Panc1 (cell line): ENCODE measurements at places on chromosomes 1 and 21.

GRCh38 chr1:173415490-173415889 is 61.6 kb upstream of the PRDX6 start:
- DNase-seq = no peak

- no peak for DNase-seq
Observed at GRCh38 chr21:39776589-39776988, 31.6 kb downstream of the IGSF5 start.

DNA sequence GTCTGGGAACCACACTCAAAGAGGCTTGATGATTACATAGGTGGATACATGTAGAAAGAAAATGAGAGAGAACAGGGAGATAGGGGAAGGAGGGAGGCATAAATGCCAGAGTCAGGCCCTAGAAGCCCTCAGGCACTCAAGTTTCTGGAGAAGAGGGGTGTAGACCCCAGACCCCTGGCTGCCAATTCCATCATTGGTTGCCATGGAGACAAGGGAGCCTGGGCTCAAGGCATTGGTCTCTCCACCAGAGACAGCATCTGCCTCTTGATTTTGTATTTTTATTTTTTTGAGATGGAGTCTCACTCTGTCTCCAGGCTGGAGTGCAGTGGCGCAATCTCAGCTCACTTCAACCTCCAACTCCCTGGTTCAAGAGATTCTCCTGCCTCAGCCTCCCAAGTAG is 114.3 kb upstream of the GRIK3 start:
- DNase-seq = no peak

- DNase-seq = no peak
Observed at GRCh38 chr1:54510715-54511270, 37.2 kb upstream of the ACOT11 start.

DNA sequence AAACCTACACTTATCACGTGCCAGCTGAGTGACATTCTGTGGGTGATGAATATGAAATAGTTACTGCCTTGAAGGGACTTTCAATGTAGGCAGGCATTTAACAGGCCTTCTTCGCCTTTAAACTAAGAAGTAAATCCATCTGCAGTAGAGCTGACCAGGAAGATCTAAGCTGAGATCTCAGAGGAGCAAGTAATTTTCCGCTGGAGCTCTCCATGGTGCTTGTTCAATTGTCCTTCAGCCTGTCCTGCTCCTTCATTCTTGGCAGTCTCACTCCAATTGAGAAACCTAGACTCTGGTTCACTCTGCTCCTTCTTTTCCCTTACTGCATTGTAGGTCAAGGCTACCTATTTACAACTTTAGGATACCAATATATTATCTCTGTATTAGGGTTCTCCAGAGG is 183.5 kb downstream of the HMCN1 start:
- no peak for DNase-seq

DNA sequence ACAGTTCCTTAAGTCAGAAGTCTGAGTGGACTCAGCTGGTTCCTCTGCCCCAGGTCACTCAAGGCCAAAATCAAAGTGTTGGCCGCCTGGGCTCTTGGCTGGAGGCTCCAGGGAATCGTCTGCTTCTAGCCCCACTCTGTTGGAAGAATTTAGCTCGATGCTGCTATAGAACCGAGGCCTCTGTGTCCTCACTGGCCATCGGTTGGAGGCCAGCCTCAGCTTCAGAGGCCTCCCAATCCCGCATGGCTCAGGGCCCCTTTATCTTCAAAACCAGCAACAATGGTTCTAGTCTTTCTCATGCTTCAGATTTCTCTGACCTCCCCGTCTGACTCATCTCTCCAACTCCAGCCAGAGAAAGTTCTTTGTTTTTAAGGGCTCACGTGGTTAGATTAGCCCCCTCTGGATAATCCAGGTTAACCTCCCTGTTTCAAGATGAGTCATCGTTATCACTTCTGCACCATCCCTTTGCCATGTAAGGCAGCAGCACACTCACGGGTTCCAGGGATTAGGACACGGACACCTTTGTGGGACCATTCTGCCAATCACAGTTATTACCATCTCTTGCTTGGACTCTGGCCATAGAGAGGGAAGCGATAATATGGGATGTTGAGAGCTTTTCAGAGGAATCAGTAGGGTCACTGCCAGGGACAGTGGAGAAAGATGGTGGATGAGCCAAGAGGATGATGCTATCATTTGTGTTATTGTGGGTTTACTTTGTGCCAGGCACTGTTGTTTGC is 13.6 kb downstream of the FHAD1 start:
- DNase-seq = no peak

- no peak for DNase-seq
Observed at GRCh38 chr1:170213596-170213995, 67.8 kb downstream of the NTMT2 start.

DNA sequence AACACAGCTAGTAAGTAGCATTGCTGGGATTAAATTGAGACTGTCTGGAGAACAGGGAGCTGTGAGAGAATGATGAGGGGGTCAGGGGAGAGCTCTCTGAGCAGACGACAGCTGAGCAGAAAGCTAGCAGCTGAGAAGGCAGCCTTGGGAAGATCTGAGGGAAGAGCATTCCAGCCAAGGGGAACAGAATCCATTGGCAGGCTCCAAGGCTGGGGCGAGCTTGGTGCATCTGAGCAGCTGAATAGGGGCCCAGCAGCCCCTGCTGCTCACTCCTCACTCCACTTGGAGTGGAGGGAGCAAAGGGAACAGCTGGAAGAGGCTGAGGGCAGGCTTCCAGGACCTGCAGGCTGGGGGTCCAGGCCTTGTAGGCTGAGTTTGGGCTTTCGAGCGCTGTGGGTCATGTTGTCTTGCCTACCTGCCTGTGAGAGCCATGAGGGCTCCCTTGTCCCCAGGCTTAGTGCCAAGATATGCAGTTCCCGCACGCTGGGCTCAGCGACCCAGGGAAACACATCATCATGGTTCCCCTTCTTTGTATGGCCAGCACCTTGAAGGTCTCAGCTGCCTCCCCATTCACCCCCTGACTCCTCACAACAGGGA is 10.5 kb downstream of the ACOT11 start:
- DNase-seq = no peak

DNA sequence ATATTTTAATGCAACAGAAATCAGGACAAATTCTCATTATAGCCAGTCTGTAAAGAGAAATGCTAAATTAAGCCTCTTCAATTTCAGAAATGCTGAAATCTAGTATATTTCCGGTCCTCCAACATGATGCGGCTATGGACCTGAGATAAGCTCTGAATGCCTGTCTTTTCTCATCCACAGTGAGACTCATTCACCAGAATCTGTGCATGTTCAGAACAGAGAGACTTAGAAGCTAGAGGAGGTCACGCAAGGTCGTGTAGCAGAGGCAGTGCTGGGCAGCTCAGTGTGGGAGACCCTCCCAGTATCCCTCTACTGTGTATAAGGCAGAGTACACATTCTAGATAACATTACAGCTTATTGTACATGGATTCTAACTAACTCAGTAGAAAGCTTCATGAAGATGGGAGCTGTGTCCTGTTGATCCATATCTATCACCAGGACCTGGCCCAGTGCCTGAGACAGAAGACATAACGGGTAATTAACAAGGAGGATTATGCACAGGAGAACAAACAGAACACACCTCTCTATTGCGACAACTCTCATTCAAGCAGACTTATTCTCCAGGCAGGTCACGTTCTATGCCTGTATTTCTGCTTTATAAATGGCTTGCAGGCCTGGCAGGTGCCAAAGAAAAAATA is 97.0 kb upstream of the COA6 start:
- no peak for DNase-seq

DNA sequence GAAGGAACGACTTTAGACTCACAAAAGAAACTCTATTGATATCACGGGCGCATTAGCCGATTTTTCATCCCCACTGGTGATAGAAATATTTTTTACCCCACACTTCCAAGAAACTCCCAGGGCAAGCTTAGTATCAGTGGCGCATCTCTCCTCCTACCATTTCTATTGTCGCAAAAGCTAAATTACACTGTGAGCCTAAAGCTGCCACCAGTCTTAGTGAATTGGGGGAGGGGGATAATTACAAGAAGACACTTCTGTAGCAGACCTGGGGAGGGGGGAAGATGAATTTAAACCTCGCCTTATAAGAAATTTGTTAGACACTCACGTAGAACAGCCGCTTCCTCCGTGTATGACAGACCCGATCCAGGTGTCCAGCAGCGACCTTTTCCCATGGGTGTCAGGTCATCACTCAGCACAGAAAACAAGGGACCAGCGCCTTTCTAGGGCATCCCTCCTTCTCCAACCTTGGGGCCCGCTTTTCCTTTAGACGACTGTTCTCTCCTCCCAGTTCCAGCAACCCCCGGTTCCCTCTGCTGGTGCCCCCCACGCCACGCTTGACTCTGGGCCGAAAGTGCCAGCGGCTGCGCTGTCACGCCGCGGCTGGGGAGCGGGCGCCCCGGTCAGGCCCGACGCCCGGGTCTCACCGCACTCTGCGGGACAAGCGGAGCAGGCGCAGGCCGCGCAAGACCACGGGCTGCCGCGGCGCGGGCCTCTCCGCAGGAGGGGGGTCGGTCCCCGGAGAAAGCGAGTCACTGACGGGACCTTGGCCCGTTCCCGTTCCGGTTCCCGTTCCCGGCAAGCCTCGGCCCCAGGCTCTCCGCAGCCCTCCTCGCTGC is 821 bp downstream of the PHC2 start:
- DNase-seq = no peak

DNA sequence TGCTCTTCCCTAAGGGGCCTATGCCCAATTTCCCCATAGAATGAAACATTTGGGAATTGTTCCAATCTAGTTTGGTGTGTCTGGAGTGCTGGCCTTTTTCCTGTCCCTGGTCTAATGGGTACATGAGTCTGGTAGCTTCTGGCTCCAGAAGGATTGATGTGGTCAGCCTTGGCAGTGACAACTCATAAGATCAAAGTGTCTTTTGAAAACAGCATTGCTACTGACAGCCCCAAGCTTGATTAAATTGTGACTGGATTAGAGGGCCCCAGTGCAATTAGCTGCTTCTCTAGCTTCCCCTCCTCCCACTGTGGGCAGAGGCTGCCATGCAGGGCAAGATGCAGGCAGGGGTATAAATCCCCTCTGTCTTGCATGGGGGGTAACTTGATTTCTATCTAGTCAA is 130.9 kb downstream of the UCK2 start:
- no peak for DNase-seq

- no peak for DNase-seq
Observed at GRCh38 chr1:78440381-78440793, 50.4 kb upstream of the PTGFR start.

DNA sequence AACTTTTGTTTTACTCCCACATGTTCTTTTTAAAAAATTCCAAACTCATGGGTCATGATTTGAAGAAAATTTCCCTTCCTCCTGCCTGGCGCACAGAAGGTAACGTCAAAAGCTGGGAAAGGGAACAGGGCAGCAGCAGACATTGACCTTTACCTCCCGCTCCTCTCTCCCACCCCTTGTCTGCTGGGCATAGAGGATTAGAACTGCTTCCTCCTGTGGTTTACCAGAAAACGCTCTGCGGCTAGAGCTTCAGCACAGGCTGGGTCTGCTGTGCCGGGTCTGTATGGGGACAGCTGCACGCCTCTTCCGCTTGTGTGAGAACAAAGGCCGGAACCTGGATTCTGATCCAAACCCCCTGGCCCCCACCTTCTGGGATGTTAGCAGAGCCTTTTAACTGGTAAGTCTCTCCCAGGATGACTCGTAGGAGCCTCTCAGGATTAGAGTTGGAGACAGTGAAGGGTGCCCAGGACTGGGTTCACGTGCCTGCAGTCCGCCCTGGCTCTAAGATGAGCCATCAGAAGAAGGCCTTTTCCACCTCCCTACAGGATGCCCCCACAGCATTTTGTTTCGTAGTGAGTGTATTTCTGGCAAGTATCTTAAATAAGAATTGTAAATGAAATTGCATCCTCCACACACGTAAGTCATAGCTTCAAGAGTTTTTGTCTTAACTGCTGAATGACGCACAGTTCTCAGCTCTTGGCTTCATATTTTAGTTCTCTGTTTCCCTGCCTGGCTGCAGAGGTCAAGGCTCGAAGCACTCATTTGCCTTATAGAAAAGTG is 5.2 kb downstream of the H6PD start:
- no peak for DNase-seq

DNA sequence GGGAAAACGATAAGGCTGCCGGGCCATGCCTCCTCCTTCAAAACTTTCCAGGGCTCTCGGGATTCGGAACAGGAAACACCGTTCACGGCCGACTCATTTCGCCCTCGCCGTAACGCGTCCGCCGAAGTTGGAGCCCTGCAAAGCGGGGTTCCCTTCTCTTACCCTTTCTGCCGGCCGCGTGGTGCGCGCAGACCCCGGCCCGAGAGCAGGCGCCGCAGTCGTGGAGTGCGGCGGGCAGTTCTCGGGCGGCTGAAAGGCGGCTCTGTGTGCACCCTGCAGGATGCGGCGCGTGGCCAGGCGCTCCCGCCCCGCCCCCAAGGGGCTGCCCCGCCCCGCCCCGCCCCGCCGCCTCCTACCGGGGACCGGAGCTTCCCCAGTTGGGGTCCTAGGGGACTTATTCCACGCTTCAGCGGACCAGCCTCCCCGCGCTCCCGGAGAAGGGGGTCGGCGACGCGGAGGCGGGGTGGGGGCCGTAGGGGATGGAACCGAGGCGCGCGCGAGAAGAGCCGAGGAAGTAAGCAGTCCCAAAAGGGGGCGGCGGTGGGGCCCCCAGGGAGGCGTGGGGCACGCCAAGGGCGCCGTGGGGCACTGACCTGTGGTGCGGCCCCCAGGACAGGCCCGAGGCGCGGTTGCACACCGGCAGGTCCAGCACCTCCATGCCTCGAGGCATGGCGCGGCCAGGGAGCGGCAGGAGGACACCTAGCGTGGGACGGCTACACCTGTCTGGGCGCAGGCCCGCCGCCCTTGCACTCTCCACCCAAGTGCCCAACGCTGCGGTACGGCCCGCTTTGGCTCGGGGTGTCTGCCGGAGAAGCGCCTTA is at the start of gene MCOLN2:
Gene MCOLN2, minus strand, starts transcription at position 268 of the 821 bp plus-strand sequence. Its CDS starts 241 bp downstream, at position 27.
- DNase-seq = no peak

- DNase-seq = no peak
Observed at GRCh38 chr1:244614113-244614836, 38.7 kb upstream of the DESI2 start.

DNA sequence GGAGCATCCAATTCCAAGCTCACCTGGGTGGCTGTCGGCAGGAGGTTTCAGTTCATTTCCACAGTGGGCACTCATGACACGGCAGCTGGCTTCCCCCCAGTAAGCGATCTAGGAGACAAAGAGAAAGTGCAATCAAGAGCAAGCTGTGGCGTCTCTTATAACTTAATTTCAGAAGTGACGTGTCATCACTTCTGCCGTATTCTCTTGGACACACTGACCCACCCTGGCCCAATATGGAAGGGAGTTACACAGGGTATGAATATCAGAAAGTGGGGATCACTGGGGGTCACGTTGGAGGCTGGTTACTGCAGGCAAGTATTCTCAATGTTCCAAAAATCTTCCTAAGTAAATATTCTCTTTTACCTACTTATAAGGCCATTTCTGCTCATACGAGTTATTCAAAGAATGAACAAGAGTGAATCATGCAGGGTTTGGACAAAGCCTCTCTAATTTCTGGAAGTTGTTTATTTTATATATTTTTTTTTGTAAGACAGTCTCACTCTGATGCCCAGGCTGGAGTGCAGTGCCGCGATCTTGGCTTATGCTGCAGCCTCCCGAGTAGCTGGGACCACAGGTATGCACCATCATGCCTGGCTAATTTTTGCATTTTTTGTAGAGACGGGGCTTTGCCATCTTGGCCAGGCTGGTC is 46.5 kb upstream of the GREM2 start:
- DNase-seq = no peak

GRCh38 chr1:78005755-78006154 is 1.0 kb downstream of the DNAJB4 start:
- DNase-seq = no peak

- no peak for DNase-seq
Observed at GRCh38 chr1:179385510-179385909, 19.7 kb downstream of the AXDND1 start.
